Fibroblast of skin of left biceps (primary cell): ENCODE measurements at places on chromosomes 6 and 20.

DNA sequence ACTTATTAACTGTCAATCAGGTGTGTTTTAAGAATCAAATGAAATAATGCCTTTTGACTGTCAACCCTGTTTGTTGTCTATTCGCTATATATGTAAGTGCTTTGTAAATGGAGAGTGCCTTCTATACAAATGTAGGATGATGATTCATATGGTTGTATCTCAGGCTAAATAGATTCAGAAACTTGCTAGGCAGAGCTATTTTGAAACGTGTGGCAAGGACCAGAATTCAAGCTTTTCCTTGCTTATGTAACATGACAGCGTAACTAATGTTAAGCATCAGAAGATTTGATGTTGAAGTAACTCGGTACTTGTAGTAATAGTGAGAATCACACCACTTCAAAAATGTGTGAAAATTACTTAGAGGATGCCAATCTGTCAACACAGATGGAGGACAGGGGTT, 3.4 kb downstream of the OGFRL1 start:
- DNase-seq: no peak

DNA sequence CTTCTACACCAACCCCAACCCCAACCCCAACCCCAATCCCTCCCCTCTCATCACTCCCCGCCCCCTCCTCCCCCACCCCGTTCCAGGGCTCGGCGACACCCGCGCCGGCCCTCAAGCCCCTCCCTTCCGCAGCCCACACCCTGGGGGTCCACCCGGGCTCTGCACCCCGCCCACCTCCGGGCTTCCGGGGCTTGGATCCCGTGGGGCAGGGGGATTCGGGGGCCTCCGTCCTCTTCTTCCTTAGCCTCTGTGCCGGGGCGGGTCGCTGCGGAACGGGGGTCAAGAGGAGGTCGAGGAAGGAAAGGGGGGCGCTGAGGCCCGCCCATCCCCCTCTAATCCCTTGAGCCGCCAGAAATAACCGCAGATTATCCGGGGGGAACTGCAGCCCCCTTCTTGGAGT, 690 bp downstream of the TULP1 start:
- DNase-seq: no peak

GRCh38 chr20:19971116-19971515, 46.0 kb upstream of the NAA20 start:
- DNase-seq: no peak

GRCh38 chr6:35400901-35401311, 51.2 kb upstream of the FANCE start:
- DNase-seq: no peak

DNA sequence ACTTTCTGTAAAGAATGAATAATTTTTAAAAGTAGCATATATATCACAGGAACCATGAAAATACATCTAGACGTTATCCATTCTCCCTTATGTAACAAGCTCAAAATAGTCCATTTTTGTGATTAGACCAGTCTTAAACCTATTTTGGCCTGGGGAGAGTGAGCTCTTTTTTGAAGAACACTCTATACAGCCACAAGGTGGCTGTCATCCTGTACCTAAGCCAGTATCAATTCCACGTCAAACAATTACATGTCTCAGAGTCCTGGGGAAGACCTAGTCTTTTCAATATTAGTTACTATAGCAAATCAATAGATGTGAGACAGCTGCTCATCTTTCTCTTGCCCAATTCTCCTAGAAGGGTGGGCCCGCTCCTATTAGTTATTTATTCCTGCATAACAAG, 28.4 kb downstream of the FBXO5 start:
- DNase-seq: no peak

GRCh38 chr20:34546751-34547181, 11.8 kb upstream of the MAP1LC3A start:
- DNase-seq: no peak

DNA sequence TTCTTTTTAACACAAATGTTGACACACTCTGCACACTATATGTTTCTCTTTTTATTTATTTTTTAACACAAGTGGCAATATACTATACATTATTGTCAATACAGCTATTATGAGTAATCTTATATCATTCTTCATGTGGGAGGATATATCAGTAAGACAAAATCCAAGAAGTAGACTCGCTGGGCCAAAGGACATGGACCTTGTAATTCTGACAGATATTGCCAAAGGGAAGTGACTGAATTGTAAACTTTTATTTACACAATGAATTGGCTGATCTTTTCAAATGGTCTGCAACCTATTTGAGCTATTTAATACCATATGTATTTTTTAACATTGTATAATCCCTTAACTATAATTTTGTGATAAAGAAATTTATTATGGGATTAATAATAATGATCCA, 56.0 kb downstream of the CCDC170 start:
- DNase-seq: no peak

DNA sequence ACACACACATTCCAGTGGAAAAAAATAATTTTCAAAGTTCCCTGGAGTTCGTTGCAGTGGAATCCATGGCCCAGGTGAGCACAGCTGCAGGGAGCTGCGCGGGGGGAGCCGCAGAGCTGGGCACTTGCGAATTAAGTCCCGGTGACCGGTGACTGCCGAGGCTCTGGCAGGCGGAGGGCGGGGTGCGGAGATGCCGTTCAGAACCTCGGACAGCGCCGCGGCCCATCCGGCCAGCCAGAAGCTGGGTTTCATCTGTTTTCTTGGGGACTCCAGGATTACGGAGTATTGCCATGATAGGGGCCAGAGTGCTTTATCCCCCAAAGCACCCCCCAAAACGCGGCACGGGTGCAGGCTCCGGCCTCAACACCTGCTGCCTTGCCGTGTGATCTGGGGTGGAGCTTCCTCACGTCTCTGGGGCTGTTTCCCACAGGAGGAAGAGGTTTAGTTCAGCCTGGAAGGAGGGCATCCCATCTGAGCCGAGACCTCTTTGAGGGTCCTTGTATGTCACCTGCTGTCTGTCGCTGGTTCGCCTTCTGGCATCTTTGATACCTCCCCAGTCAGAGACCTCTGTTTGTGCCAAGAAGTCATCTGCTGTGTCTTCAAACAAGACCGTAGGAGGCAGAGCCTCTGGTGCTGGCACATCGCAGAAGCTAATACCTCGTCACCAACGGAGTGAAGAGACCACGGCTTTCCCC, 99.4 kb downstream of the YTHDF1 start:
- DNase-seq: no peak

DNA sequence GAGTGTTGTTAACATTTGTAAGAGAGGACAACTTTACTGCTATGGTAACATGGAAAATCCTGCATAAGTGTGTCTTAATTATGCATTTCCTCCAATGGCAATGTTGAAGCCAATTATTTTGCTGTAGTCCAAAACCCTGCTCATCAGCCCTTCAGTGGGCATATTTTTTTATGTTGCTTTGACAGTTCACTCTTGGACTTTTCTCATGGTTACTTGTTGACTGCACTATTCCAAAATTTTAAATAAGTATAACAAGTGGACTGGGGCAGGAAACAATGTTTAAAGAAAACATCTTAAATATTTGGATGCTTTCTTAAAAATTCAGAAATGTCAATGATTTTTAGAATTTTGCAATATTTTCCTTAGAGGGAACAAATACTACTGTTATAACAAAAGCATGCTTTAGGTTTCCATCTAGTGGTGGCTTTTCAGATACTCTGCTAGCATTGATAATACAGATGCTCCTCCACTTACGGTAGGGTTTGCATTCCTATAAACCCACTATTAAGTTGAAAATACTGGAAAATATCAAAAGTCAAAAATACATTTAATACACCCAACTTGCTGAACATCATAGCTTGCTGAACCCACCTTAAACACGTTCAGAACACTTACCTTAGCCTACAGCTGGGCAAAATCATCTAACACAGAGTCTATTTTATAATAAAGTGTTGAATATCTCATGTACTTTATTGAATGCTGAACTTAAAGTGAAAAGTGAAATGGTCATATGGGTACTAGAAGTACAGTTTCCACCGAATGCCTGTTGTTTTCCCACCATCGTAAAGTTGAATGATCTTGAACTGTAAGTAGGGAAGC, 86.4 kb downstream of the ADGRG6 start:
- DNase-seq: no peak

- no peak for DNase-seq
These were observed 56.1 kb downstream of the MDGA1 start for GRCh38 chr6:37641546-37641945.

- no peak for DNase-seq
These were observed 28.2 kb upstream of the FUCA2 start for GRCh38 chr6:143539734-143540133.
